ENCODE measurements at places on chromosomes 3 and 15.

DNA sequence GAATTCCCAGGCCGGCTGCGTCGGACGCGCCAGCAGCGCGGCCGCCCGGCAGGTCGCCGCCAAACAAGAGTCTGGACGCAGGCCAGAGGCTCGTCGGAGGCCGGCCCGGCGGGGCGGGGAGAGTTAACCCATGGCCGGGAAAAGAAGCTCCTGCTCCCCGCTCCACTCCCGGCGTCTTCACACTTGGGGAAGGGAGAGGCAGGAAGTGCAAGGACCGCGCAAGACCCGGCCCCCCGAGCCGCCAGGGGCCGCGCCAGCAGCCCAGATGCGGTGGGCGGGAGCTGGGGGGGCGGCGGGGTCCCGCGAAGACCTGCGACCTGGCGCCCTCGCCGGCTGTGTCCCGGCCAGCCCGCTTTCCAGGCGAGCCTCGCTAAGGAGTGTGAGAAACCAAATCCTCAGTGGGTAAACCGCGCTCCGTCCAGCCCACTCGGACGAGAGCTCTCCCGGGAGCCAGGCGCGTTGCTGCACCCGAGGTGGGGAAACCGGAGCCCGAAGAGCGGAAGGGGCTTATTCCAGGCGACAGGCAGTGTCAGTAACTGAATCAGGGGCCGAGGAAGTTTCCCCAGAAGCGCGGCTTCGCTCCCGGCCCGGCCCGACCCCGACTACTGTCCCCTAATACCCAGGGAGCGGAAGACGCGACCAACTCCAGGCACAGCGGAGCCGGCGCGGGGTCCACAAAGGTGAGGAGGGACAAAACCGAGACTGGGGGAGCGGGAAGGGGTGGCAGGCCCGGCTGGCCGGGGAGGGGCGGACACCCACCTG lies 721 bp downstream of the ADAMTS7 start:
- no peak for DNase-seq

DNA sequence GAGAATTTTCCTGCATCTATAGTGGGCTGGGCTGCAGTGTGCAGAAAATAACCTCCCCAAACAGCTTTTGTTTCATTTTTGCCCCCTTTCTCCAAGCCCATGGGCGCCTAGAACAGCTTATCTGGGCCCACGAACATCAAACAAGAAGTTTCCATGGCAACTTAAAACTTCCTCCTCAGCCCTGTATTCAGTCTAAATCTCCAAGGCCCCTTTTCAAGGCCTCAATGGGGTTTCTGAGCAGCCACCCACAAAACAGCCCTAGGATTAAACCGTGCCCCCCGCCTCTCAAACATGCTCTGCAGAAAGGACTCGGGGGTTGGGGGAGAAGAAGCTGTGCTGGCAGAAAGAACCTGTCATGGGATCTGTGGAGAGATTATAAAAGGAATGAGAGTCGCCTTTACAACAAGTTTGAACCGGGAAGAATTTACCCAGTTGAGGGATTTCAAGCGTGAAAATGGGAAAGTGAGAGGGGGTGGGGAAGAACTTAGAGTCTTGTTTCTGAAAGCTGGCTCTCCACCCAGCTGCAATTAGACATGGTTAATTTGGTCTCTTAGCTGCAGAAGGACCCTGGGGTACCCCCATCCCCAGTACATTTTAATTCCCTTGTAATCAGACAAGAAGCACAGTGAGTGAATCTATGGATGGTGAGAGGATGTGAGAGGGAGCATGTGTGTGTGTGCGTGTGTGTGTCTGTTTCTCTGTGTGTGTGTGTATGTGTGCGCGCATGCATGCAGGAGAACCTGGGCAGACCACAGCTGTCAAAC lies 4.3 kb upstream of the FAM107A start:
- peak; percentile 14 for DNase-seq

DNA sequence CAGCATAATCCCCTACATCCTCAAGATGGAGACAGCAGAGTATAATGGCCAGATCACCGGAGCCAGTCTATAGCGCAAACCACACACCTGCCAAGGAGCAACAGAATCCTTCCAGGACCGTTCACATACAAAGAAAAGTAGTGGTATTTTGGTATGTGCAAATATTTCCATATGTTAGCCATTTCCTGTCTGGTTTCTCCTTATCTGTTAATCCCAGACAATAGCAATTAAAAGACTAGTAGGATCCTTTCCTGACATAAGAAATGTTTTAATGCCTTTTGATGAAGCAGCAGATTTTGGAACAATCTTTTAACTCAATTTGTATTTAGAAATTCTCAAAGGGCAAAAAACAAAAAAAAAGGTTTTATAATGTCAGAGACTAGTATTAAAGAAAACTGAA lies 22.2 kb downstream of the MRPS25 start:
- no peak for DNase-seq

DNA sequence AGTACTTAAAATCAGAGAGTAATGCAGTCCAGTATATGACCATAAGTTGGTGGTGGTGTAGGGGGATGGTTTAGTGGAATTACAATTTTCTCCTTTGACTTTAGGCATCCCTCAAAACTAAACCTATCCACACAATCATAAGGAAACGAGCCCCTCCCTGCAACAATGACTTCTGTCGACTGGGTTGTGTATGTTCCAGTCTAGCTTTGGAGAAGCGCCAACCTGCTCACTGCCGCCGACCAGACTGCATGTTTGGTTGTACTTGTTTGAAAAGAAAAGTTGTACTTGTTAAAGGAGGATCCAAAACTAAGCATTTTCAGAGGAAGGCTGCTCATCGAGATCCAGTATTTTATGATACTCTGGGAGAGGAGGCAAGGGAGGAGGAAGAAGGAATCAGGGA lies 52.8 kb downstream of the MGA start:
- DNase-seq: no peak

DNA sequence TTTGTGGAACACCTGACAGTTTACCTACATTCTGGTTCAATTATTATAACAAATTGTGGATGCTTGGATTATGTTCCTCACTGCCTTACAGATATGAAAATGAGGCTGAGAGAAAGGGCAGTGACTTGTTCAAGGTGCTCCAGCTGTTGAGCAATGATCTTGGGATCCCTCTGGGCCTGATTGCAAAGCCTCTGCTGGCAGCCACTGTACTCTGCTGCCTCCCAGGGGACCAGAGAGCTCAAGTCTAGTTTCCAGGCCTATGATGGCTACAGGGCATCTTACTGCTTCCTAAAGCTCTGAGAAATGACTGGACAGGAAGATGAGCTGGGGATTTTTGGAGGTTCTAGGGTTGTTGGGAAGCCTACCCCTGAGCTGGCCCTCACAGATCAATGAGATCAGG lies 2.3 kb upstream of the SHC4 start:
- DNase-seq: peak; percentile 82

DNA sequence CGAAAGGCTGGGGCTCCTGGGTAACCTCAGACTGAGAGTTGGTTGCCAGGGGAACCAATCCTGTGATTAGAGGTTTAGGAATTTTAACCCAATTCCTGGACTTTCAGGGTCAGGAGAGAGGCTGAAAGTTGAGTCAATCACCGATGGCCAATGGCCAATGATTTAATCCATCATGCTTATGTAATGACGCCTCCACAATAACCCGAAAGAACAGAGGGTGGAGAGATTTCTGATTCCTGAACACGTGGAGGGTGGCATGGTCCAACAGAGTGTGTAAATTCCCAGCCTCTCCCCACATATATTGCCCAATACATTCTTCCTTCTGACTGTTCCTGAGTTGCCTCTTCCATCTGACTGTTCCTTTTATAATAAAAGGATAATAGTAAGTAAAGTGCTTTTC lies 137.2 kb upstream of the CBLB start:
- no peak for DNase-seq

DNA sequence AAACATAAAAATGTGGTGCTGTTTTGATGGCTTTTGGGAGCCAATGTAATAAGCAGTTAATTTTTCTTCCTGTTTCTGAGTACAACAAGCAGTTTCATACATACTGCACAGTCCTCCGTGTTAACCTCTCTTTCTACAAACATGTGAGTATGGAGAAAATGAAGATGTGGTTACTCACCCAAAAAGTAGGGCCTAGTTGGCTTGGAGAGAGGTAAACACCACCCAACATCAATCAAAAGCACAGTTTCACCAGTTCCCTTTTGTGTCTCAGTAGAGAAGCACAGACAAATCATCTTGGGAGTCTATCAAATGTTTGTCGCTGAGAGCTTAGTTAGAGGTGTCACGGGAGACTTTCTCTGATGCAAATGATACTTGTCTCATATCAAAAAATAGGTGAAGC lies 320.2 kb downstream of the UNC13C start:
- DNase-seq: peak; percentile 56

DNA sequence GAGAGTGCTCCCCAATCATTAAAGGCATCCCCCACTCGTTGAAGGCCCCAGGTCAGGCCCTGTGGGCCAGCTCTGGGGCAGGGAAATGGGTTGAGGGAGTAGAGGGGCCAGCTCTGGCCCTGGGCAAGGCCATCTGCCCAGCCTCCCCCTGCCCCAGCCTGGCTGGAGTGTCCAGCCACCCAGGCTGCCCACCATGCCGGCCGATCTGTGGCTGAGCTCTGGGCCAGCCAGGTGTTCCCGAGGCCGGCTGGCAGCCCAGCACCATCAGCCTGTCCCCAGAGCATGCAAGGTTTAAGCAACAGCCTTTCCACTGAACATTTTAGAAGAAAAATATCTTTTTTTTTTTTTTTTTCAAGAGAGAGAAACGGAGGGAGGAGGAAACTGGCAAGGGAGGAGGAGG lies 62.8 kb upstream of the LINGO1 start:
- no peak for DNase-seq

- DNase-seq: no peak
These were observed 454.7 kb downstream of the PYDC2 start for GRCh38 chr3:191915712-191916111.

DNA sequence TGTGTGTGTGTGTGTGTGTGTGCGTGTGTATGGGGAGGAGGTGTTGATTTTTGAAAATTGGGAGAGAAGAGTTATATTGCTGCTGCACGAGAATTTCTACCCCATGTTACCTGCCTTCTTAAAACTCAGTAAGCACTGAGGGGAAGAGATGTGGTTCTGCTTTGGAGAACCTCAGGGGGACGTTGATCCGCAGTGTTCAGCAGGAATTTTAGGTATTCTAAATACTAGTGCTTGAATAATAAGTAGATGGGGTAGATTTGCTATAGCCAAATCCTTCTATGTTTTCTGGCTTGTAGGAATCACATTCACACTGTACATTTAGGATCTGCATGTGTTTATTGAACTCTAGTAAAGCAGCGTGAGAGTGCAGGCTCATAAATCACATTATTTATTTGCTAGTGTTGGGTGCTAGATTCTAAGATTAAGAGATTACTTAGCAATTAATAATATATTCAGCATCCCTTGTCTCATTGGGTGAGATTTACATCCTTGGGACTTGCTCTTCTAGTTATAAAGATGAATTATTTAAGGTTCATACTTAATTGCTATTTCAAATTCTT lies 268.1 kb downstream of the MFSD1 start:
- DNase-seq: no peak

DNA sequence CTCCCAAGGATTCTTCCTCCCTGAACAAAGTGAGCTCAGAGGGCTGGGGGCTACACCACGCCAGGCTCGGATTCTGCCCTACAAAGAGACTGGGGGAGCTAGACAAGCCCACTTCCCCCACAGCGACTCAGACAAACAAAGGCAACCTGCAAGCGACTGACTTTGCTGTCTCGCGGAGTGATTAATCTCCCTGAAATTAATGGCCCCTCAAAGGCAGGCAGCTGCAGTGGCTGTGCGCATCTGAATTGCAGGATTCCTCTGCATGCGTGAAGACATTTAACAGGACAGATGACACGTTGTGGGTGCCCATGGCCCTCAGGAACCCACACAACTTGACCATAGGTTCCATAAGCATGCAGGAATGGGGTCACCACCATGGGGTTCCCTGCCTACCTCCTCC lies 18.4 kb downstream of the CTXND1 start:
- DNase-seq: no peak

DNA sequence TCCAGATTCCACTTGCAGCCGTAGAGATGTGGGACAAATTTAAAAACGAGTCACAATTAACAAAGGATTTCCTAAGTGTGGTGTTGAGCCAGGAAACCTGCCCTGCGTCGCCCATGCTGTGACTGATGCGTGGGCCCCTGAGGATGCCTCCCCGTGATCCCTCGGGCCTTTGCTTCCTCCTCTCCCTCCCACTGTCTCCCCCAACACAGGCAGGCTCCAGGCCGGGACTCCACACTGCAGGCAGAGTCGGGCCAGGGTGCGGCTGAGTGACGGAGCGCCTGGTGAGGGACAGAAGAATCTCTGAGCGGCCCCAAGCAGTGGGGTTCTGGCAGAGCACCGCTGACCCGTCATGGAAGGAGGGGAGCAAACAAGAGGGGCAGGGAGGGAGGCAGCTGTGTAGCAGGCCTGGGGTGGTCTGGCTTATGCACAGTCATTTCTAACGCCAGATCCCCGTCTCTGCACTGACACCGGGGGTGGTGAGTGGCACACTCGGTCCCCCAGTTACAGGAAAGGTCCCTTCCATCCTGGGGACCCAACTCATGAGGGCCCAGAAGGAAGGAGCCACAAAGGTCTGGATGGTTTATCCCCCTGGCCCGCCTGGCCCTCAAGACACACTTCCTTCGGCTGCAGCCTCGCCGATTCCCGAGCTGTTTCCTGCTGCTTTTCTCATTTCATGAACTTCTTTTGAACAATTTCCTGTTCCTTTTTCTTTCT lies 91.0 kb downstream of the XXYLT1 start:
- no peak for DNase-seq

GRCh38 chr3:124928333-124929202 lies 6.0 kb downstream of the MUC13 start:
- peak; percentile 77 for DNase-seq

DNA sequence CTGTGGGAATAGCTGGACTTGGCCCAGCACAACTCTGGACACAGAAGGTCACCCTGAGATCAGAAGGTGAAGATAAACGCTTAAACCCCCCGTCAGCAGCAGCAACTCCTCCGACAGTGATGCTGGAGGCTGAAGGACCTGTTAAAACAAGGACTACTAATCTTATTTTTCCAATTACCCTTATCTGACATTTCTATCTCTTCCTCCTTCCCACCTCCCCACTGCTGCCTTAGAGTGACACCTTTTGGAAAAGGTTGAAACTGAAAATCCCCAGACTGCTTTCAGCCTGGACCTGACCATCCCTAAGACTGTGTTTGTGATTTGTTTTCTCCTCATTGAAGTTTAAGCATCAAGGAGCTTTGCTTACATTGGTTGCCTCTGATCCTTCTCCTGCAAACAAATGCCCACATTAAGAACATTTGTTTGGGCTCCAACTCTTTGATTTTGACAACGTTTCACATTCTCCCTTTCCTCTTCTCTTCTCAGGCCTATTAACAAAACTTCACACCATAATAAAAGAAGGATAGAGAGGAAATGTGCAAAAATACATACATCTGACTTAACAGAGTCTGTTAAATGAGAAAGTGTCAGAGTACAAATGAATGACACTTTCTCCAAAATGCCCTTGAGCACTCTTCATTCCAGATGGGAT lies 410.6 kb upstream of the WNT5A start:
- no peak for DNase-seq
